Renal cortex interstitium (tissue), 15 donors: ENCODE measurements at places on chromosomes 13 and 19. TPM values are rescaled to one million over a fixed set of nuclear protein-coding genes. Genes with fewer than 3 reads are reported as not detected.

GRCh38 chr19:30712431-30713337 lies 340.5 kb downstream of the ZNF536 start:
- DNase-seq: no peak

Gene WDR18
- 72.6 TPM for polyA plus RNA-seq

GRCh38 chr19:903266-903797 lies 9.7 kb downstream of the R3HDM4 start:
- no peak for DNase-seq

DNA sequence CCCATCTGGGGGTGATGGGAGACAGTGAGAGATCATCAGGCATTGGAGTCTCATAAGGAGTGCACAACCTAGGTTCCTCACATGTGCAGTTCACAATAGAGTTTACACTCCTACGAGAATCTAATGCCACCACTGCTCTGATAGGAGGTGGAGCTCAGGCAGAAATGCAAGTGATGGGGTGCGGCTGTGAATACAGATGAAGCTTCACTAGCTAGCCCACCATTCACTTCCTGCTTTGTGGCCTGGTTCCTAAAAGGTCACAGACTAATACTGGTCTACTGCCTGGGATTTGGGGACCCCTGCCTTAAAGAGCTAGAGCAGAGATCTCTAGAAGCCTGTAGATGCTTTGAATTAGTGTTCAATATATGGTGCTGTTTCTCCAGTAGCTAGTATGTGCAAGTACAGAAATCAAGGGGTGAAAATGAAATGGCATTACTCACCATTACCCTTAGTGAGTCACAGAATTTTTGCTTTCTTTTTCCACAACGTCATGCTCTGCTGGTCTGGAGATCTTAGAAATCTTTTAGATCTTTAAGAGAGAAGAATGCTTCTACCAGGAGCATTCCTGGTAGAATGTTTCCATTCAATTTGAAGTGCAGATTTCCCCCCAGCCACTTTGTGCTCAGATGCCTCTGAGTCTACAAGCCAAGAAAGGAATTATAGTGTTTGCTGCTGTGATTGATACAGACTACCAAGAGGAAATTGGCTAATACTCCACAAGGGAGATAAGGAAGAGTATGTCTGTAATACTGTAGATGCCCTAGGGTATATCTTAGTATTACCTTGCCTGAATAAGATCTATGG lies 2301.2 kb downstream of the PCDH9 start:
- no peak for DNase-seq

DNA sequence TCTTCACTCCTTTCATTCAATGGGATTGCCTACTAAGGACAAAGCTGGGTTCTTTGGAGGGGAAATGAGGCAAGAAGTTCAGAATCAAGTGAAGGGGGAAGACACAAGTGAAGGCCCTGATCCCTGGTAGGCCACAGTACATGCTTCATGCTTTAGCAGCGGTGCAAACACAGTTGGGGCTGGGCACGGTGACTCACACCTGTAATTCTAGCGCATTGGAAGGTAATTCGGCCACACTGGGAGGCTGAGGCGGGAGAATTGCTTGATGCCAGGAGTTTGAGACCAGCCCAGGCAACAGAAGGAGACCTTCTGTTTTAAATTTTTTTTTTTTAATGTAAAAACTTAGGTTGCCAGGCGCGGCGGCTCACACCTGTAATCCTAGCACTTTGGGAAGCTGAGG lies 23.4 kb upstream of the GATAD2A start:
- DNase-seq: no peak

Gene ZNF17
- polyA plus RNA-seq: 11.6 TPM

GRCh38 chr13:63896321-63896720 lies 2480.7 kb upstream of the PCDH20 start:
- no peak for DNase-seq

DNA sequence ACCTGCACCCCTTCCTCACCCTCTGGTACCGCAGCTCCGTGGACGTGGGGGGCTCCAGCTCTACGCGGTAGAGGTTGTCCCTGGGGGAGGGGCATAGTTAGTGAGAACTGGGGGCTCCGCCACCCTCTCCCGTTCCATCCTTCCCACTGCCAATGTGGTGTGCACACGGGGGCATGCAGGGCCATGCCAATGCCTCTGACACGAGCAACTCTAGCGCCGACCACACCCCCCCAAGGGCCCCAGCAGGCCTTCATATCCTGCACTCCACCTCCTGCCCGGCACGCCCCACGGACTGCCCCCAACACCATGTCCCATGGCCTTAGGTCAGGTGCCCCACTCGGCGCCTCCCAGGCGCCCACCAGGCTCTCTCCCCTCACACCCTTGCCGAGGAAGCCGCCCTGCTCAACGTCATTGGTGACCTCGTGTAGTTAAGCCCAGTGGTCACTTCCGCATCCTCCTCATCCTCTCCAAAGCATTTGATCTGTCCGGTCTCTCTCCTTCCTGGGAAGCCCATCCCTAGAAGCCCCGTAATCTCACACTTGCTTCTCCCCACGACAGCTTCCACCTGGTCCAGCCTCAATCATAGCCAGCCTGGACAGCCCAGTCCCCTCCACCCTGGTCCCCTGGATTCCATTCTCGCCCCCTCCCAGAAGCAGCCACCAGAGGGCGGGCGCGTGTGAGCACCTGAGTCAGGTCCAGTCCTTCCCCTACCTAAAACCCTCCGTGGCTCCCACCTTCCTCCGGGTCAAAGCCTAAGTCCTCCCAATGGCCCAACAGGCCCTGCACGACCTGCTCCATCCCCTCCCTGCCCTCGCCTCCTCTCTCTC lies 2.1 kb downstream of the SEMA6B start:
- DNase-seq: no peak
